H1 (cell line): ENCODE measurements at places on chromosomes 16 and 17. TPM values are rescaled to one million over a fixed set of nuclear protein-coding genes. Genes with fewer than 3 reads are reported as not detected.

DNA sequence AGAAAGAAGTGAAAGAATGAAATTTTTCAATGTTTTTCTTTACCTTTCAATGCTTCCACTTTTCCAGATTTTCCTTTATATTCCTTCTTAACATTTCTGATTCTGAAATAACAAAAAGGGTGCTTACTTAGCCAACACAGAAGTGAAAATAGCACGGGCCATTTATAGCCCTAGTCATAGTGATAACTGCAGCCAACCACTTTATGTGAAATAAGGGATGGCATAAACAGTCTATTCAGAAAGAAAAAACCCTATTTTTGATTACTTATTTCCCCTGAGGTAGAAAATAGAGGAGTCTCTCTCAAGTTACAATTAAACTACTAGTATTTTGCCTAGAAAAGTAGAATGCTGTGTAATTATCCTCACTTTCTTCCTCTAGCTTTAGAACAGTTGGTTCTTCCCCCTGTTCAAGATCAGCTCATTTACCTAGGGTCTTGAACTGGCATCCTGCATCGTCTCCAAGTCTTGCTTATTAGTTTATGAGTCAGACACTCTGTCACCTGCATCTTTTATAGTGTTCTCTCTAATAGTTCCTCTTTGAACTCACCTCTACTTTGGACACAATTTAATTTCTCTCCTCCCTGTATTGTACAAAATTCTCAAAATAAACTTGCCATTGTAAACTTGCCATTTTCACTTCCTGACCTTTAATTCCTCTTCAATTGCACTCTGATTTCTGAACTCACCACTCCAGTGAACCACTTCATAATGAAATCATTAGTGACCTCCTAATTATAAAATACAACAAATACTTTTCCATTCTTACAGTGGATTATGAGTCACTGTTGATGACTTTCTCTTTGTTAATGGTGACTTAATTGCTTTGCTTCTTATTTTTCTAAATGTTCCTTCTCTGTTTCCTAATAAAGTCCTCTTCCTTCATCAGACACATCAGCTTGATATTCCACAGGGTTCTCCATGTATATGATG lies 23.6 kb downstream of the ABCA6 start:
- H3K4me3 ChIP-seq: no peak overlapping the region
- H3K4me1 ChIP-seq: no peaks in the 10 kb centered on the region
- no peak for DNase-seq
- no peaks in the 10 kb centered on the region for H3K27me3 ChIP-seq

DNA sequence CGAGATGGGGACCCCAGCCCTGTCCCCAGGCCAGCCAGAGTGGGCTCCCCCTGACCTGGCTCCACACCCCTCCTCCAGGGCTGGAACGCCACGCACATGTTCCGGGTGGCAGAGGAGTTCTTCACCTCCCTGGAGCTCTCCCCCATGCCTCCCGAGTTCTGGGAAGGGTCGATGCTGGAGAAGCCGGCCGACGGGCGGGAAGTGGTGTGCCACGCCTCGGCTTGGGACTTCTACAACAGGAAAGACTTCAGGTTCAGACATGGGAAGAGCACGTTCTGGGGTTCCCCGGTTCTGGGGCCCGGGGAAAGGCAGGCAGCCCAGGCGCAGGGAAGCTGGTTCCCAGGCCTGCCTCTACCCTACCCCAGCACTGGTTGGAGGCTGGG lies 4.6 kb downstream of the ACE start:
- no peak overlapping the region for H3K27ac ChIP-seq
- peaks cover 14% of the 10 kb centered on the region for H3K27me3 ChIP-seq
- peaks cover 11% of the 10 kb centered on the region for H3K4me1 ChIP-seq
- no peaks in the 10 kb centered on the region for H3K36me3 ChIP-seq
- no peak for DNase-seq

DNA sequence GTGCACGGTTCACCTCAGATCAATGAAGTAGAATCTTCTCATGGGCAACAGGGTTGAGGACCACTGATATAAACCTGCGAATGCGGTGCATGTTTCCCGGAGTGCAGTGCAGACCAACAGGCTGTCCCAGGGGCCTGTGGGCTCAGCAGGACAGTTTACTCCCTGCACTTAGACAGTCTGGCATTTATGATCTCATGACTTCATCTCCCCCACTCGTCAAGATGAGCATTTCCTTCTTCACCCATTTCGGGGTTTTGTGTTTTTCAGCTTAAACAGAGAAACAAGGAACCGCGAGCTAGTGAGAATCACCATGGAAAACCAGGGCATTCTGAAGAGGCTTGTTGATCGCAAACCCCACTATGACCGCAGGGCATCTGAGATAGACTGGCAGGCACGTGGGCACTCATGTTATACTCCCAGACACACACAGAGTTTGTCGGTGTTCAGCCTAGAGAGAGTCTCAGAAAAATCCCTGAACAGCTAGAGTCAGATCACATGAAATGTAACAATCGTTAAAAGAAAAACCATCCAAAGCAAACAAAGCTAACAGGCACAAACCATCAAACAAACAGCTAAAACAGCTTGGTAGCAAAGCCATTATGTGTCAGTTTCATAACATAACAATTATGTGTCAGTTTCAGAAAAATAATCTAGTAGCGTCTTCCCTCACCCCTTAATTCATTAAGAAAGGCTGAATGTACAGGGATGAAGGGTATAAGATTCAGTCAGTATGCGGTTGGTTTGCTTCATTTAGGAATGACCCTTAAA lies 2.9 kb downstream of the CFAP97D1 start:
- H3K36me3 ChIP-seq: no peaks in the 10 kb centered on the region
- no peaks in the 10 kb centered on the region for H3K27me3 ChIP-seq
- H3K27ac ChIP-seq: no peak overlapping the region
- H3K4me3 ChIP-seq: no peak overlapping the region
- no peak for DNase-seq

Gene CCNF
- total RNA-seq: 54.3 and 55.9 TPM in 2 replicates

Gene MYLK3
- 0.23 and 0.35 TPM in 2 replicates for total RNA-seq

DNA sequence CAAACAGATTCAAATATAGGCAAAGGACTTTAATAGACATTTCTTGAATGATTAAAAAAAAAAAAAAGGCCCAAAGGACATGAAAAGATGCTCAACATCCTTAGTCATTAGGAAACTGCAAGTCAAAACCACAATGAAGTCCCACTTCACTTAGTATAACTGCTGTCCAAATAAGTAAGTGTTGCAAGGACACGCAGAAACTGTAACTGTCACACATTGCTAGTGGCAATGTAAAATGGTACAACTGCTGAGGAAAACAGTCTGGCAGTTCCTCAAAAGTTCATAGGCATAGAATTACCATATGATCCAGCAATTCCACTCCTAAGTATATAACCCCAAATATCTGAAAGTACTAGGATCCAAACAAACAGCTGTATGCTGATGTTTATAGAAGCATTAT lies 112.7 kb downstream of the BRIP1 start:
- H3K4me3 ChIP-seq: no peak overlapping the region
- H3K27ac ChIP-seq: no peak overlapping the region
- no peak for DNase-seq

Gene ENDOV
- total RNA-seq: 10.5 and 10.6 TPM in 2 replicates

Gene RAMP2
- 12.0 and 13.4 TPM in 2 replicates for total RNA-seq

GRCh38 chr16:46606231-46606630 lies 14.9 kb downstream of the SHCBP1 start:
- no peaks in the 10 kb centered on the region for H3K4me1 ChIP-seq
- H3K27ac ChIP-seq: no peak overlapping the region
- H3K4me3 ChIP-seq: no peak overlapping the region

Gene STX1B
- total RNA-seq: 18.0 and 20.2 TPM in 2 replicates

Gene TLCD3A
- 23.8 and 26.1 TPM in 2 replicates for total RNA-seq
